ENCODE measurements at places on chromosomes 5 and 9.
A peak's percentile ranks its signal among the peaks of the same experiment; 100 is the strongest.

GRCh38 chr9:132888151-132888550 is 9.5 kb downstream of the SPACA9 start:
- no peak for DNase-seq

DNA sequence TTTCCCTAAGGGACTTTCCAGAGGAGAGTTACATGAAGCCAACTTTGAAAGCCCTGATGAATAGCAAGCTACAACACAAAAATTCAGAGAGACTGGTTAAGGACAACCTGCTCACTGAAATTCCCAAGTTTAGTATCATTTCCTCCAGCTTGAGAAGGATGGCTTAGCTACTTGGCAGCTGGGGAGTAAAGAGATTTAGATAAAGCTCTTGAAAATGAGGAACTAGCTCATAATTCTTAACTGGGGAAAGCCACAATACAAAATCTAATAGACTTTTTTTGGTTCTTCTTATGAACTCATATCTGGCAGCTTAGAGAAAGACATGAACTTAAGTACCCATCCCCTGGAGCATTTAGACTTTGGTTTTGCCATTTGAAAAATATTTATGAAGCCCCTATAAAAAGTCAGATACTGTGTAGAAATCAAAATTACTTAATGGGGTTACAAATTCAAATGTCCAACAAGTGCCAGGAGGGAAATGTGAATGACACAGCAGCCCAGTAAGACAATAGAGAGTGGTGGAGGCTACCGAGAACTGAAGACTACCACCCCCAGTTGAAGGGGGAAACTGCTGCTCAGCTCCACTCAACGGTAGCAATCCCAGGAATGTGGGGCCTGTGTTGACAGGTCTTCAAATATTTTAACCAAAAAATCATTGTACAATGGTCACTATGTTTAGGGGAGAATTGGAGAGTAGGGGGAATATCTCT is 79.4 kb upstream of the ADRB2 start:
- no peak for DNase-seq

DNA sequence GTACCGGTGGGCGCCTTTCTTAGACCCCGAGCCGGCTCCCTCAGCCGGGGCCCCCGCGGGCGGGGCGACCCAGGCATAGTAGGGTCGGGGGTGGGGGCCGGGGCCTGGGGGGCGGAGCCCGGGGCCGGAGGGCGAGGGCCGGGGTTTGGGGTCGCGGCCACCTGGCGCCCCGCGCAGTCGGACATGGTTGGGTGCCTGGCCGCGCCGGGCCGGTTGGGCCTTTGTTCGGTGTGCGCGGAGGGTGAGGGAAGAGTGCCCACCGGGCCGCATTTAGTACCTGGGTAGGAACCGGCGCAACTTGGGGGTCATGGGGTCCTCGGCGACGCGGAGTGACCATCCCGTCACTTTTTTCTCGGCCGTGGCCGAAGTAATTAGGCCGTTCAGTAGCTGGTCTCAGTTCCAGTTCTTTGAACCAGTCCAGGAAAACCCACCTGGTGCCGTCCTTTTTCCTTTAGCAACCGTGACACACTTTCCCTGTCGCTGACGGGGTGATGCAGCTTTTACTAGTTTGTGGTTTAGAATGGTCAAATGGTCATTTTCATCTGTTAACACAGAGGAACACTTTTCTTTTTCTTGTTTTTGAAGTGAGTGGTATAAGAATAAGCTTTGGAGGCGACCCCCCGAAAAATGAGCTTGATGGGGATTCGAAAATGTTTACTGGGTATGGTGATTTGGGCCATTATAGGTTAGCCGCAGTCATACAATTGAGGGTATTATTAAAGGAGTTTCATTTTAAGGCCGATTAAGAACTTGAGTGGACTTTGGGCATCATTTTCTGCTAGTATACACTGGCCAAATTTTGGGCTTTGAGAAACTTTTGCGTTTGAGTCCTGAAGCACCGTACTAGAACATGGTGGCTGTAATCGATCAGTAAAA is 589 bp downstream of the CKS2 start:
- DNase-seq: no peak

- no peak for DNase-seq
Measured at GRCh38 chr5:57316798-57317327, 143.0 kb downstream of the GPBP1 start.

GRCh38 chr9:31372799-31373587 is 1011.5 kb upstream of the ACO1 start:
- DNase-seq: no peak

DNA sequence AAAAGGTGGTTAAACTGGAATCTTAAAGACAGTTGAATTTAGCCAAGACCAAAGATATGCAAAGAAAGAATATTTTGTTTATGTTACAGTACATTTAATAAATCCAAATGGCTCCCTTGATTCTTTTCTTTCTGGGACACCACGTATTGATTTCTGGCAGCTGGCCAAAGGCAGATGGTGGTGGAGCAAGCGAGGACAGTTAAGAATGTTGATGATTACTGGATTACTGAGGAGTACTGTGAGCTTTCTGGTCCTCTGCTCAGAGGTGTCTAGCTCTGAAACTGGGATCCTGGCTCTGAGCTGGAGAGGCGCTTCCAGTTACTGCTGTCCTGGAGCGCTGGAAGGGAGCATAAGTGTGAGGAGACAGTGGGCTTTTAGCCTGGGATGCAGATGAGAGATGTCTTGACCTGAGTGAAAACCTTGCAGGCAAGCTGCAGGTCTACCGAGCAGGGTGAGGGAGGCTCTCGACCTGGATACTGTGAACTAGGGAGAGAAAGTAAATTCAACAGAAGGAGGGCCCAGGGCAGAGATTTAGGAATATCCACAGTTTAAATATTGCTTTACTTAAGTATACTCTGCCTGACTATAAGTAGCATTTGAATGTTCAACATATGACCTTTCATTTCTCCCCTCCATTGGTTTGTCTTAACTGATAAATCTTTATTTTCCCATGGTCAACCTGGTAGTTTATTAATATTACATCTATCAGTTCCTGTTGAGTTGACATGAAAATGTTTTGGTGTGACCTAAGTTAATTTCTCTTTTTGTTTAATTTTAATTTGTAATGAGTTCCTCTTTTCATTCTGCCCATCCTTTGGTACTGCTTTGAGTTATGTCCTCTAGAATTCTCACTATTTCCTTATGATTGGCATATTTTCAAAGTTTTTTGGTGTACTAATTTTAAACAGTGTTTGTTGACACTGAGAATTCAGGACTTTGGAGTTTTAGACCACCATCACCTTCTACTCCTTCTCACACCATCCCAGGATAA is 3.7 kb downstream of the SYK start:
- no peak for DNase-seq

DNA sequence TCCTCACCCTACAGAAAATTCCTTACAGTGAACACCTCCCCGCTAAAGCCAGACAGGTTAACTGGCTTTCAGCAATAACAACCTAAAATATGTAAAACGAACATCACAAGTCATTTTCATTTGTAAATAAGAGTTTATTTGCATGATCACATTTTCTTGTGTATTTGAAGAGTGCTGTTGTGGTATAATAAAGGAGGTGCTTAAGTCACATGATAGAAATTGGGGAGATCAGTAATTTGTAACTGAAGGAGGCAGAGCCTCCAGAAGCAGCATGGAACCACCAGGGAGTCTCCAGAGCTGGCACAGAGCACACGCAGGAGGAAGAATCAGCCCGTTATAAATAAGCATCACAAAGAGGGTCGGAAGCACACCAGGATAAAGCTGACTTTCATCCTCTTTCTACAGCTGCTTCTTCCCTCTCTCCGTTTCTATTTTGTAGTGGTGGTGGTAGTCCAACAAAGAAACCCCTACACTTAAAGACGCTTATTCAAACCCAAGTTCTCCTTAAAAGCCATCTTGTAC is 210.6 kb downstream of the MAPKAP1 start:
- DNase-seq: no peak

GRCh38 chr5:3194684-3195083 is 400.9 kb upstream of the IRX1 start:
- DNase-seq: no peak

DNA sequence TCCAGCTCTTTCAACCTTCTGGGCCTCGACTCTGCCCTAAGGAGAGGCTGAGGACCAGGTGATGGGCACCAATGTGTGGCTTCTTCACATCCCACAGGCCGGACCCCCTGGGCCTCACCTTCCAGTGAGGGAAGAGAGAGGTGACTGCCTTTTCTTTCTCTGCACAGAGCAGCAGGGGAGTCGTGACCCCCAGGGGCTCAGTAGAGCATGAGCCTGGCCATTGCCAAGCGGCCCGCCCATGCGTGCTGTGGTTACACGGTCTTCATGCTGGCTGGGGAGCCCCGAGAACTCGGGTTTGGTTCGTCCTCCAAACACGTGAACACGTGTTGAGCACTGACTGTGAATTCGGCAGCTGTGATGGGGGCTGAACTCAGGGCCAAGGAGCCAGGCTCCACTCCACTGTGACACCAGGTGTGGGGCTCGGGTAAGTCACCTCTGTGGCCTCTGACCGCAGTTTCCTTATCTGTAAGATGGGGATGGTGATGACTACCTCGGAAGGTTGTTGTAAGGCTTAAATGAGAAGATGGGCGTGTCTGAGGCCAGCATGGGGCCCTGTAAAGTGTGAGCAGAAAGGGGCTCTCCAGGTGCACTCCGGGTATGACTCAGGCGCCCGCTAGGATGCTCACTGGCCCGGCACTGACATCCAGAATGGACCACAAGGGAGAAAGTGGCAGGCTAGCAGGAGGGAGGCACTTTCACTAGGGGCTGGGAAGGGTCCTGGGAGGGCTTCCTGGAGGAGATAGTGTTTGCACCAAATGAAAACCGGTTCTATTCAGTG is 13.4 kb upstream of the GRHPR start:
- DNase-seq: peak; percentile 47

DNA sequence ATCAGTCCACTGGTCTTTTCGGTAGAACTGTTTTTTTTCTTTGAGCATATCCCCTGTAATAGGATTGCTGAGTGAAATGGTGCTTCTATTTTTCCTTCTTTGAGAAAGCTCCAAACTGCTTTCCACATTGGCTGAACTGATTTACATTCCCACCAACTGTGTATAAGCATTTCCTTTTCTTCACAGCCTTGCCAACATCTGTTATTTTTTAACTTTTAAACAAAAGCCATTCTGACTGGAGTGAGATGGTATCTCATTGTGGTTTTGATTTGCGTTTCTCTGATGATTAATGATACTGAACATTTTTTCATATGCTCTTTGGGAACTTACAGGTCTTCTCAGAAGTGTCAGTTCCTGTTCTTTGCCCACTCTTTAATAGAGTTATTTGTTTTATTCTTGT is 764.7 kb downstream of the MTRR start:
- DNase-seq: no peak

DNA sequence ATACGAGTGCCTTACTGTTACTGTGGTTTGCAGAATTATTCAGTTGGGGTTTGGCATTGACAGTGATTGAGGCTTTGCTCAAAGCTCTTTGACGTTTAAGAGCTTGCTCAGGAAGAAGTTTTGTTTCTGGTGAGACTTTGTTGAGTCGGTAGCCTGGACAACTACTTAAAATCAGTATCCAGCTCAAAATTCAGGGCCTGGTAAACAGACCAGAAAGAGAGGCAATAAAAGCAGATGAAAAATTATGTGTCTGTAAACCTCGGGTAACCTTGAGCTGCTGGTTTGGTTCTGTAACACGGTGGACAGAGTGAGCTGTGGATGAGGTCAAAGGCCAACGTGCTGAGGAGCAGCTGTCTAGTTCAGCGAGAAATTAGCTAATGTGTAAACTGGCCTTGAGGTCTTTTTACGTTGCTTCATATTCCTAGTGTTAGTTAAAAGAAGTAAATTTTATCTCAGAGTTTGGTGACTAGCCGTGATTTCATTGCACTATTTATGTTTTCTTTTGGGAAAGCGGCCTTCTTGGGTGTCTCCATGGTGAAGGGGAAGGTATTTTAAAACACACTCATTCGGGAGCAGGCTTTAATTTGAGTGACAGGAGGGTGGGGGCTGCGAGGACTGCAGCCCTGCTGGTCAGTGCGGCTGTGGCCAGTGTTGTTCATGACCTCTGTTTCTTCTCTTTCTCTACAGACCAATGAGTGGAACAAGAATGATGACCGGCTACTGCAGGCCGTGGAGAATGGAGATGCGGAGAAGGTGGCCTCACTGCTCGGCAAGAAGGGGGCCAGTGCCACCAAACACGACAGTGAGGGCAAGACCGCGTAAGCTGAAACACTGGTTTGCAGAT is 82.0 kb upstream of the TTC23L start:
- DNase-seq: no peak

- no peak for DNase-seq
Measured at GRCh38 chr5:107251151-107251550, 419.6 kb downstream of the EFNA5 start.

GRCh38 chr5:53338971-53339370 is 141.5 kb upstream of the FST start:
- no peak for DNase-seq

- DNase-seq: no peak
Measured at GRCh38 chr5:153985498-153985897, 53.2 kb downstream of the FAM114A2 start.

DNA sequence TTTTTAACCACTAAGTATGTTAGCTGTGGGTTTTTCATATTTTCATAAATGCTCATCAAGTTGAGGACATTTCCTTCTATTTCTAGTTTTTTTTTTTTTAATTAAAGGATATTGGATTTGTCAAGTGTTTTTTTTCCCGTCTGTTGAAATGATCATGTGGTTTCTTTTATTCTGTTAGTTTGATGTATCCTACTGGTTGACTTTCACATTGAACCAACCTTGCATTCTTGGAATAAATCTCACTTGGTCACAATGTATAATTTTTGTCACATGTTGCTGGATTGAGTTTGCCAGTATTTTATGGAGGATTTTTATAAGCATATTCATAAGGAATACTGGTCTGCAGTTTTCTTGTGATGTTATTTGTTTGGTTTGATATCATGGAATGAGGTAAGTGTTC is 12.4 kb downstream of the FAM200C start:
- no peak for DNase-seq

DNA sequence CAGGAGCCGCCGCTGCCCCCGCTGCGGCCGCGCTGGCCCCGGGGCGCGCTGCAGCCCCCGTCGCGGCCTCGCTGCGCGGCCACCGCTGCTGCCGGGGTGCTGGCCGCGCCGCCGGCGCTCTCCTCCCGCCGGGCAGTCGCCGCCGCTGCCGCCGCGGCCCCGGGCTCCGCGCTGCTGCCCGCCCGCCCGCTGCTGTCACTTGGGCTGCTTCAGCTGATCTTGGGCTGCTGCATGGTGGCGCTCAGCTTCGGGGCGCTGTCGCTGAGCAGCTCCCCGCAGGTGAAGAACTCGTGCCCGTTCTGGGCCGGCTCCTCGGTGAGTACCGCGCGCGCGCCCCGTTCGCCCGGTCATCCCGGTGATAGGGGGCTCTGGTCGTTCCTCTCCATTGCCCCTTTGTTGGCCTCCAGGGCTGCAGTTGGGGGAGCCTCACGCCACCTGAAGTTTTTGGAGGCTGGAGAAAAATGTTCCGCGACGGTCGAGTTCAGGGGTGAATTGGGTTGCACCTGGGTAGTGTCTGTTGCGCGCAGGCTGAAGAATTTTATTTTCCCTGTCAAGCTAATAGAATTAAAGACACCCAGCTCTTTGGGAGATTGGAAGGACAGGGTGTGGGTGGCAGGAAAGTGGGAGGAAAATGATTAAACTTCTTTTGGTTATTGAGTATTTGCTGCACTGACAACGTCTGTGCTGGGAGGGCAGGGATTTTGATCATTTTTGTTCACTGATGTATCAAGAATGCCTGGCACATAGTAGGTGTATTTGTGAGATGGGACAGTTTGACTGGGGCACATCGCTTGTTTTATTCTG is 596 bp downstream of the ENTREP1 start:
- DNase-seq: no peak

- no peak for DNase-seq
Measured at GRCh38 chr5:35038891-35039290, 8.9 kb downstream of the AGXT2 start.
